Posterior cingulate gyrus (tissue), 11 donors: ENCODE measurements at places on chromosomes 13 and 19.
A peak's percentile ranks its signal among the peaks of the same experiment; 100 is the strongest.

DNA sequence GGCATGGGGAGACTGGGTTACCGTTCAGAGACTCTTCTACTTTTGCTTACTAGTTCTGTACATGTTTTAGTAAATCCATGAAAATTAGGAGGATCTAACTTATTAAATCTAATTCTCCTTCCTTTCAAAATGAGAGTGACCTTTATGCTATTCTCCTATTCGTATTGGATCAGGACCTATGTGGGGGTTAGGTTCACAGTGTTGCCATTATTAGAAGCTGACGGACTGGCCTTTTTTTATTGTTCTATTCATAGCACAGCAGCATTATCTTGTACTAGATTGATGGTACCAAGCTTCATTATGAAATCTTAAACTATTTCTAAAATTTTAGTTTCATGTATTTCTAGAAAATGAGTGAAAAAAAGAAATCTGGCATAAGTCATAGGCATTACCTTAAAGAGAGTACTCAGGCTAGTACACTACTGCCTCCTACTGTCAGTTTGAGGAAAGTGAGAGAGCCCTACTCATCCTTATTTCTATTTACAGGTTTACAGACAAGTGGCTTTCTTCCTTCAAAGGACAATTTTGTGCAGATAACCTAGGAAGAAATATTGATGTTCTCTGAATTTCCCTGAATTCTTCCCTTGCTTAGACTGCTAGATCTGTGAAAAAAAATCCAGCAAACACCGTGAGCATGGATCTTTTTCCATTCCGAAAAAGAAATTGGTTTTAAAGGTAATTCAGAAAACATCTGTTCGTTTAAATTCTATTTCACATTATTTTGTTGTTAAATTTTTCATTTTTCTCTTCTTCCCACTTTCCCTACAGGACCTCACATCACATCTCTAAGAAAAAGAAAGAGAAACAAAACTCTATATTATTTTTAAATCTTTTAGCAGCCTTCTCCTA, 485.5 kb downstream of the DIAPH3 start:
- DNase-seq = no peak

DNA sequence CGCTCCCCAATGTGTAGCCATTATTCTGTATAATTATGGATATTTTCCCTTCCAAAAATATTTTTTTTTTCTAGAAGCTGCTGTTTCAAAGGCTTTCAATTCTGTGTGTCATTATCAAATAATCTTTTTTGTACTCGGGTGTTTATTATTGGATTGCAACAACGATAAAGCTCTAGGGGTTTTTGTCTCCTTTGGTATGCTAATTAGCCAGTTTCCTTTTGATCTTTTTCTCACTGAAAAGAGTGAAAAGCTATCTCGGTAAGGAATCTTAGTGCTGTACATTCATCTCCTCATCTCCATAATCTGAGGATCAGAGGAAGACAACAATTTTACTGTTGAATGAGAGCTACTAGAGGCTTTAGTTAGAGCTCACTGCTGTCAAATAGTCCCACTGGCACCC, 136.6 kb downstream of the OLFM4 start:
- DNase-seq = no peak

GRCh38 chr19:1752757-1753728, at the start of gene ONECUT3:
ONECUT3 (plus strand) TSS chr19:1753506; CDS start chr19:1753663, 157 bp downstream.
- DNase-seq = no peak

DNA sequence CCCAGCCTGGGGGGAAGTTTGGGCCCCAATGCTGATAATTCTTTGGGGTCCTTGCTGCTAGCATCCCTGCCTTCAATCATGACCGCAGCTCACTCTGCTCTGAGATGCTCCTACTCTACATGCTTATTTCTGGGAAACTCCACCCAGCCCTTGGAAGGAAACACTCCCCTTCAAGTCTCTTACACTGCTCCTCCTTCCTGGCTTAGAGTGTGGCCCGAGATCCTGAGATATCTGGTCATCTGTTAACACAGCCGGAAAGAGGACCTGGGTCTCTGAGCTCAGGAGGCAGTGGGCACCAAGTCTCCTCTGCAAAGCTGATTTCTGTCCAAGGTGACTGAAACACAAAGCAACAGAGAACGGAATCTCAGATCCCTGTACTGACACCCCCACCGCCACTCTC, 33.0 kb downstream of the CYP4F2 start:
- no peak for DNase-seq

DNA sequence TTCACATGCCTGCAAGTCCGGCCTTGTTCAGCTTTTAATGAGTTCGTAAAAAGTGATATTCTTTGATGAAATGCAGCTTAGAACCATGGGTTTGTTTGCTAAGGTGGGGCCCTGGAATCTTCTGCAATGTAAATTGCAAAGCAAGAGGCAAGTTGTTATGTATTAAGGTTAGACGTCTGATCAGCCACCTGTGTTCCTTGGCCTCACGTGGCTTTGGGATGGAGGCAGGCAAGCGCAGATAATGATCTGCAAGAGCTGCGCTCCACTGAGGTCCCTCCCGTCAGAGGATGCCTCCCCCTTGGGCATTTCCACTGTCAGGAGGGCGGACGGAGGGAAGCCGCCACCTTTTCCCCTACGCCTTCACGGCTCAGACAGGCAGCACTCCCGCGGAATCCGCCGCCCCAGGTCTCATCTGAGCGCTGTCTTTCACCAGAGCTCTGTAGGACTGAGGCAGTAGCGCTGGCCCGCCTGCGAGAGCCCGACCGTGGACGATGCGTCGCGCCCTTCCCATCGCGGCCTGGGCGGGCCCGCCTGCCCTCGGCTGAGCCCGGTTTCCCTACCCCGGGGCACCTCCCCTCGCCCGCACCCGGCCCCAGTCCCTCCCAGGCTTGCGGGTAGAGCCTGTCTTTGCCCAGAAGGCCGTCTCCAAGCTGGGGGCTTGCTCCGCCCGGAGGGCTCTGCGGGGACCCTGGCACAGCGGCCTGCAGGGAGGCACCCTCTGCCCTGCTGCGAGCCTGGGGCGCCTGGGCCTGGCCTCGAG, 110.9 kb downstream of the CRYL1 start:
- DNase-seq = no peak

DNA sequence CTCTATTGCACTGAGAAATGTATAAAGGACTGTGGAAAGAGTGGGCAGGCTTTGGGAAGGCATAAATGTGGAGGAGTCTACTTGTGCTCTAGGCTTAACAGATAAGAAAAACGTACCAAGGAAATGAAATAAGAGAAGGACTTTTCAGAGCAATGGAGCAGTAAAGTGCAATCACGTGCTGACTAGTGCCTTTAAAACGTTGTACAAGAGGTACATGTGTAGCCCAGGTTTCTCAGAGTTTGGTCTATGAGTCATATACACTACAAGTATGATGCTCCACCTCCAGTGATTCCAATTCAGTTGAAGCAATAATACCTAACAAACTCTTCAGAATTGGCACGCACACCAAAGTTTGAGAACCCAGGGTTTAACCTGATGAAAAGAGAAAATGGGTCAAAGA, 13.4 kb upstream of the FNDC3A start:
- DNase-seq = no peak

GRCh38 chr19:18098891-18099622, 1.5 kb downstream of the MAST3 start:
- DNase-seq = no peak

DNA sequence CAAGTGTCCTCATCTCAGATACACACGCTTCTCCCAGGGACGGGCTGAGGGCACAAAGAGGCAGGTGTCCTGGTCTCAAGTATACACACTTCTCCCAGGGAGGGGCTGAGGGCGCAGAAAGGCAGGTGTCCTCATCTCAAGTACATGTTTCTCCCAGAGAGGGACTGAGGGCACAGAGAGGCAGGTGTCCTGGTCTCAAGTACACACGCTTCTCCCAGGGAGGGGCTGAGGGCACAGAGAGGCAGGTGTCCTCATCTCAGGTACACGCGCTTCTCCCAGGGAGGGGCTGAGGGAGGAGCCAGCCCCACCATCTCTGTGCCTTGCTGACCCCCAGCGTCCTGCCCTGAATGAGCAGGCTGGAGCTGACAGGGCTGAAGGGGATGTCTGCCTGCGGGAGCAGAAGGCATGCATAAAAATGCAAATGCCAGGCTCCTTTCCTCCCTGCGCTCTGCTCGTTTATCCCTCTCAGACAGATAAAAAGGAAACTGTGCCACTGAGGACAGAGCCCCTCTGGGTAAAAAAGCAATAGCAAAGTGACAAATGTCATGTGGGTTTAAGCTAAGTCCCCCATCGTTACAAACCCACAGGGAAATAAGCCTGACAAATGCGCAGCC, 96.1 kb upstream of the UQCRFS1 start:
- DNase-seq = no peak

- no peak for DNase-seq
Measured at GRCh38 chr13:98298599-98298998, 121.5 kb upstream of the RNF113B start.

GRCh38 chr13:110503979-110504499, 57.5 kb downstream of the RAB20 start:
- DNase-seq = no peak

DNA sequence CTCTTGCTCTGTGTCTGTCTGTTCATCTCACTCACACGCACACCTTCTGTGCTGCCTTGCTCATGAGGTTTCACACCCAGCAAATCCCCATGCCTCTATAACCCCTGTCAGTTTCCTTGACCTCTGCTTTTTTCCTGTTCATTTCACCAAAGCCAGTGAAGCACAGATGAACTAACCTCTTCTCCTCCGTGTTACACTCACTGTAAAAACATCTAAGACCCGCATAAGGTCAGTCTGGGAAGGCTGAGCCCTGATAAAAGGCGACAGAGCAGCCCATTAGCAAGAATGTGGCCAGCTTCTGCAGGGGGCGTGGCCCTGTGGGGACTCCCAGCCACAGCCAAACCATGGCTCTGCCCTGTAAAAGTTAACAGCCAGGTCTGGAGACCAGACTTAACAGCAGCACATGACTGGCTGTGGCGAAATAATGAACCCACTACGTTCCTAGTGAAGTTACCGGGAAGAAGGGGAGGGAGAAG, 42.8 kb upstream of the NPAS1 start:
- DNase-seq = no peak

GRCh38 chr19:55229145-55229788, 704 bp upstream of the TMEM86B start:
- DNase-seq = no peak

DNA sequence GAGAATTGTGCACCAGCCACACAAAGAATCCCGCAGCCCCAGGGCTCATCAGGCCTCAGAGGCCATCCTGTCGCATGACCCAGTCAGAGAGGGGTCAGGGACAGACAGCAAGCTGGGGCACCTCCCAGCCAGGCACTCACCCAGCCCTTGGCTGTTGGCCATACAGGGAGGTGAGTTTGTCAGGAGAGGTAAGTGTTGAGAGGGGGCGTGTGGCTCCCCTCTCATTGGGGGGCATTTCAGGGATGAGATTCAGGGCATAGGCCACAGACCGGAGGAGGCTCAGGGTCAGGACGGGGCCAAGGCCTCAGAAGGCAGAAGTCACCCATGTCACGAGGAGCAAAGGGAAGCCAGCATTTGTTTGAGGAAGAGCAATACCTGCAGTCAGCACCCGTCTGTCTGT, 37.1 kb downstream of the MYO9B start:
- DNase-seq = no peak

DNA sequence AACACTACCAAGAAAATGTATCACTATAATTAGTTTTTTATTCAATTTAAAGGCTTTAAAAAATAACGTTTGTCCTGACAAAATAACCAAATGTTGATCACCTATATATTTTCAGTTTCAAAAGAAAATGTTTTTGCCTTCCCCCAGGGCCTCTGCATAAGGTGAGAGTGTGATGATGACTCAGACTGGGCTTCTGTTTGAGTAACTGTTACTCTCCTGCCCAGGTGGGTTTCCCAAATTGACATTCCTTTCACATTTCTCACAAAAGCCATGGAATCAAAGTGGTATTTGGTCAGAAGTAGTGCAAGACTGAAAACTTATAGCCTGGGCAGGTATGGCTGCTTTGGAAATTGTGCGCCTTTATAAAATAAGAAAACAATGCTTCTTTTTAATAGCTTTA, 180.6 kb downstream of the COG6 start:
- DNase-seq = no peak

DNA sequence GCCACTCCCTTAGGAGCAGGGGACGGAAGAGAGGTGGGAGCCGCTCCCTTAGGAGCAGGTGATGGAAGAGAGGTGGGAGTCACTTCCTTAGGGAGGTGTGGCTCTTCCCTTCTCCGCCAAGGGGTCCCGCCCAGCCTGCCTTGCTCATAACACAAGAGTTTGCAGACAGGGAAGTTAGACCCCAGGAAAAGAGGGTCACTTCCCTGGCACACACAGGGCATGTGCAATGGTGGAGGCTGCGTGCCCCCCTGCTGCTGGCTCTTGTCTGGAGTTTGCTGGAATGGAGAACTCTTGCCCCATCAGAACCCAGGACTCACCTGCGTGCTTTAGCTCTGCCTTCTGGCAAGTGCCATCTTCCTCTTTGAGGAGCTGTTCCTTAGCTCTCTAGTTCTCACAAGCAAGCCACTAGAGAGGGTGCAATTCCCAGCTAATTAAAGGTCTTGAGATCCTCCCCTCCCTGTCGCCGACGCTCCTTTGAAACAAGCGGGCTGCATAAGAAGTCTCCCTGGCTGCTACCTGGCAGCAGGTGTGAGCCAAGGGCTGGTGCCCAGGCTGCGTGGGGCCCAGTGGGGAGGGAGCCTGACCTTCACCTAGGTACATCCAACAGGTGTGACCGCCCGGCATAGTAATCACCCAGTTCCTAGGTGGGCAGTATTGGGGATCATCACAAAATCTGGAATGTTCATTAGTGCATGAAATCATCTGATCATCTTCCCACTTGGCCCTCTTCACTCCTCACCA, 281.6 kb downstream of the ZNF536 start:
- no peak for DNase-seq

- no peak for DNase-seq
Measured at GRCh38 chr13:46478651-46479050, 74.3 kb upstream of the LRCH1 start.

- DNase-seq = no peak
Measured at GRCh38 chr19:57436417-57436816, 1.3 kb downstream of the ZNF749 start.

GRCh38 chr13:102035969-102036368, 365.9 kb downstream of the FGF14 start:
- DNase-seq = no peak

DNA sequence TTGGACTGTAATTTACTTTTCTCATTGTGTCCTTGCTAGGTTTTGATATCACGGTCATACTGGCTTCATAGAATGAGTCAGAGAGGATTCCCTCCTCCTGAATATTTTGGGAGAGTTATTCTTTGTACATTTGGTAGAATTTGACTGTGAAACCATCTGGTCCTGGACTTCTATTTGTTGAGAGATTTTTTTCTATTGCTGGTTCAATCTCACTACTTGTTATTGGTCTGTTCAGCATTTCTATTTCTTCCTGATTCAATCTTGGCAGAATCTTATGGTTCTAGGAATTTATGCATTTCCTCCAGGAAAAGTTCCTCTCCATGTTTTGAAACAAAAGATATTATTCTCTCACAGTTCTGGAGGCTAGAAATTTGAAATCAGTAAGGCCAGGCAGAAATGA, 4.9 kb upstream of the CD33 start:
- DNase-seq = no peak

GRCh38 chr13:83824120-83824519, 58.2 kb downstream of the SLITRK1 start:
- DNase-seq = no peak

- no peak for DNase-seq
Measured at GRCh38 chr13:98595134-98595533, 18.2 kb upstream of the STK24 start.

- peak; percentile 70 for DNase-seq
Measured at GRCh38 chr19:4057931-4058692, 8.6 kb downstream of the ZBTB7A start.

- no peak for DNase-seq
Measured at GRCh38 chr19:17333611-17334413, 843 bp downstream of the ANO8 start.
